ENCODE measurements at places on chromosomes 5 and 9.

DNA sequence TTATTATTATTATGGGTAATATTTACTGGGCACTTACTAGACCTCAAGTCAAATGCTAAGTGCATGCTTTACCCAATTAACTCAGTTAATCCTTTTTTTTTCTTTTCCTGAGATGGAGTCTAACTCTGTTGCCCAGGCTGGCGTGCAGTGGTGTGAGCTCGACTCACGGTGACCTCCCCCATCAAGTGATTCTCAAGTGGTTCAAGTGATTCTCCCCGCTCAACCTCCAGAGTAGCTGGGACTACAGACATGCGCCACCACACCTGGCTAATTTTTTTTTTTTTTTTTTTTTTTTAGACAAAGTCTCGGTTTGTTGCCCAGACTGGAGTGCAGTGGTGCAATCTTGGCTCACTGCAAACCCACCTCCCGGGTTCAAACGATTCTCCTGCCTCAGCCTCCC lies 69.1 kb downstream of the CXXC5 start:
- no peak for DNase-seq

DNA sequence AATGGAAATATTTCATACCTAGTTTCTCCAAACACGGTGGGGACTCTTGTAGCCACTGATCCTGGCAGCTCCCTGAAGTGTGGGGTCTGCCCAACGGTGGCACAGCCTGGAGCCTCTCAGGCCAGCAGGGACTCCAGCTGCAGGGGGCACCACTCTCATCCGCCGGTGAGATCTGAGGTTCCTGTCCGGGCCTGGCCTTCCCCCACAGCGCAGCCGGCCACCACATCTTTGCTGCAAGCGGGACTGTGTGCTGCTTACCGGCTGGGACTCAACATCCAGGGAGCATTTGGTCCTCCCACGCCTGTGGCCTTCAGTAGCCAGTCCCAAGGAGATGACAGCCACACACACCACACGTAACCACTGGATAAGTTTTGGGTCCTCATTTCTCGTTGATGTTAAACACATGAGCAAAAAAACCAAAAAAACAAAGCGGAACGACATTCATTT lies 7.7 kb upstream of the NKX2-5 start:
- DNase-seq: peak; percentile 44

DNA sequence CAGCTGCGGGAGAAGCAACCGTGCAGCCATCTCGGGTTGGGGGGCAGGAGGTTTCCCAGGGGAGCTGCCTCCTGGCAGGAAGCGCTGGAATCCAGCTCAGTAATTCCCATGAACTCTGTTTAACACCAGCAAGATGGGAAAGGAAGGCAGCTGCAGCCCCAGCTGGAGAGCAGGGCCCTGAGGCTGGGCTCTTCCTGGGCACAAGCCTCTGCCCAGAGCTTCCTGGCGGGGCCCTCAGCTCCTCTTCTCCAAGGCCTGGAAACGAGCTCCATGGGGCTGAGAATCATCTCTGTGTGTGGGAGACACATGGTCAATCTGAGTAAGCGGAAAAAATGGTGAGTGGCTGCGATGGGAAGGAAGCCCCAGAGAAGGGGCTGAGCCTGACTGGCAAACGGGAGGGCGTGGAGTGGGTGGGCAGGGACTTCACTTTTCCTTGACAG lies 6.3 kb downstream of the MRPL36 start:
- DNase-seq: no peak

GRCh38 chr5:119427060-119427459 lies 25.2 kb upstream of the HSD17B4 start:
- DNase-seq: no peak

GRCh38 chr5:78930721-78931120 lies 54.4 kb downstream of the ARSB start:
- DNase-seq: no peak

DNA sequence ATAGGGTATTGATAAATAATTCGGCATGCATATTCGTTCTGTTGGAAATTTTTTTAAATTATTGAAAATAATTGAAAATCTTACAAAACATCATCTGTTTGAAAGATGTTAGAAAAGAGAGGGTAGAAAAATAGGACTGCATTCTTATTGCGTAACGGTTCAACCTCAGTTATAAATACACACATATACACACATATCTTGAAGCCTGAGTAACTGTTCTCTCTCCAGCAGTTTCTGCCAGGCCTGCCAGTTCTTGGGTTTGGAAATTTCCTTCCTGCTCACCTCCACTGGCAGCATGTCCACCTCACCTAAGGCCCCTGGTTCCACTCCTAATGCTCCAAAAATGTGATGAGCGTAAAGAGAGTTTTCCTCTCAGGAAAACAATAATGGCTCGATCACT lies 9.1 kb downstream of the SPATA31E1 start:
- DNase-seq: no peak

DNA sequence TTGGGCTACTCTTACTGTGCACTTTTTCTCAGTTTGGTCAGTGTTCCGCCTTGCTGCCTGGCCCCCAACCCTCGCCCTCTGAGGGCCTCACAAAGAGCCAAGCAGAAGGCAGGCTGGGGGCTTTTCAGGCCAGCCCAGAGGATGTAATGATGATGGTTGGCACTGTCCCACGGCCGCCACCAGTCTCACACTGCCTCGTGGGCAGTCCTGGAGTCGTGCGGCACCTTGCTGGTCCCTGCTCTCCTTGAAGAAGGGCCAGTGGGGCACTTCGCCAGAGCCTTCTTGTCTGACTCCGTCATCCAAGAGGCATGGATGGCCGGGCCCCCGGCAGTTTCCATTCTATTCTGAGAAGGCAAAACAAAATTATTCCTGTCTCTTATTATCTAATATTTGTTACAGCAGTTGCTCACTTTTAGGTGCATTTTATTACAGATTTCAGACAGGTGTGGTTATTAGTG lies 21.0 kb downstream of the TENT4A start:
- no peak for DNase-seq

DNA sequence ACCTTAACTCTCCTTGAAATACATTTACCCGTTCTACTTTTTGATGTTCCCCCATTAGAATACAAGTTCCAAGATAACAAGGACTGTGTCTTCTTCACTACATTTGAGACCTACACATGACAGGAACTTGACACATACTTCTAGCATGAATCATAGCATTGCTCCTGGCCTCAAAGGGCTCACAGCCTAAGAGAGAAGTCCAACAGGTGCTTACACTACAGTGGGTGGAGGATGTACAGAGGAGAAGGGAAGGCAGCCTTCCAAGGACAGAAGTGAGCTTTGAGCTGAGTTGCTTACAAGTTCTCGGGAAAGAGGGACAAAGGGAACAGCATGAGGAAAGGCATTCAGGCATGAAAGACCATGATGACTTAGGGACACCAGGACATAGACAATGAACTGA lies 56.9 kb upstream of the MSX2 start:
- no peak for DNase-seq

DNA sequence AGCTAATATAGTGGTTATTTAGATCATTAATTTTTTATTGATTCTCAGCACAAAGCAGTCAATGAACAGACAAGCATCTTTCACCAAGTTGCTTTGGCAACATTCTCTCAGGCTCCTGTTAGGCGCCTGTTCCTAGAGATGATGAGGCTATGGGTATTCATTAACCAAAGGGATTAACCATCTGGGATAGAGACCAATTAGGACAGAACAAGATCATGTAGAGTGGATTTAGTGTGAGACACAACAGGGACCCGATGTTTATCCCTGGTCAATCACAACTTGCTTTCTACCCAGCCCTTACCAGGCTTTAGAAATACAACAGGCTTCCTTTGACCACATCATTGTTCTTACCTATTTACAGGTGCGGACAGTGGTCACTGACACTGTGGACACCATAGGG lies 82.2 kb downstream of the PJA2 start:
- DNase-seq: no peak

- DNase-seq: no peak
These were observed 30.3 kb upstream of the CTNNAL1 start for GRCh38 chr9:109043578-109043977.

- DNase-seq: no peak
These were observed 86.2 kb upstream of the HSPA9 start for GRCh38 chr5:138661291-138661960.

DNA sequence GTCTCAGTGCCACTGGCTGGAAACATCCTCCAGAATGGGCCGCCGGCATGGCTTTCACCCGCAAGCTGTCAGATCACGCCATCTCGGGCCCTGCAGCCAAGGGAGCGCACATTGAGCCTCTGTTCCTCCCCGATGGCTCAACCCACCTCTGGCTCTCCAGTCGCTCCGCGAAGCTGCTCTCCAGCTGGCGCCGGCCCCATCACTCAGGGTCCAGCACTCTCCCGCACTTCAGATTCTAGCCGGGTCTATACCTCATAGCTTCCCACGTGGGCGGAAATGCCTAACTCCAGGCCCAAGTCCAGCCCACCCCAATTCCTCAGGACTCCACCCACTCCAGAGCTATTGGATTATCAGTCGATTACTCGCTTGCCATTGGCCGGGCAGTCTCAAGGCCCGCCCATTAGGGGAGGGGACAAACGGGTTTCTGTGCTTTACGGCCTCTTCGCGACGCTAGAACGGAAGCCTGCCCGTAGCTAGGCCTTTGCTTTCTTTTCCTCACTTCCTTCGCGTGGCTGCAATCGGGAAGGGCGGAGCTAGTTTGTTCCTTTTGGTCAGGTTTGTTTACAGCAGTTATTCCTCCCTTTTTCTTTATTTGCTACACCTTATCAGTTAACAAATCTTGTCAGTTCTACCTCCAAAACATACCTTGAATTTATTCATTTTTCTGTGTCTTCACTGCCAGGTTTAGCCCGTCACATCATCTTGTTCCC lies at the start of gene NOL6:
Gene NOL6 (minus strand): TSS at position 282 of the 710 bp plus-strand sequence. CDS start 82 bp downstream, at position 200.
- peak; percentile 96 for DNase-seq

GRCh38 chr9:29928072-29928471 lies 2354.8 kb upstream of the C9orf72 start:
- DNase-seq: no peak

DNA sequence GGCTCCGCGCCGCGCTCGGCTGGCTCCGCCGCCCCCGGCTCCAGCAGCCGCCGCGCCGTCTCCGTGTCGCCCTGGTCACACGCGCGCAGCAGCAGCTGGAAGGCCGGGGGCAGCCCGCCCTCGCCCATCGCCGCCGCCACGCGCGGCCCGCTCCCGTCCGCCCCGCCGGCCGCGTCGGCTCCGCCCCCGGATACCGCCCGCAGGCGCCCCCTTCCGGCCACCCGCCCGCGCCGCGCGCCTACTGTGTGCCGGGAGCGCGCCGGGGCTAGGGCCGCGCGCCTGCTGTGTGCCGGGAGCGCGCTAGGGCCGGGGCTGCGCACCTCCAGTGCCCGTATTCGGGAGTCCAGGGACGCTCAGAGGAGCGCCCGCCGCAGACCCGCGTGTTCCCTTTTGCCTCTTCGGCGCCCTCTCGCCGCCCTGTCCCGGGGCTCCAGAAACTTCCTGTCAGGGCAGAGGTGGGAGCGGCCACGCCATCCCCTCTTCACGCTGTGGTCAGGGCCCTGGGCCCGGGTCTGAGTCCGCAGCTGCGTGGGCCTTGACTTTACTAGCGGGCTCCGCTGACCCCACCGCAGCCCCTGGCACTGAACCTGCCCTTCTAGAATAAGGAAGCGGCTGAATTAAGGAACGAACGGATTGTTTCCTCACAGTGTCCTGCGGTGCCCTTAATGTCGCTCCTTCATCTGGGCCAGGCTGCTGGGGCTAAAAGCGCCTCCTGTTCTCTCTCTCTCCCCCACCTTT lies at the start of gene ANKS6:
Gene ANKS6 (minus strand): TSS at position 192 of the 738 bp plus-strand sequence. CDS start 64 bp downstream, at position 128.
- DNase-seq: peak; percentile 95

DNA sequence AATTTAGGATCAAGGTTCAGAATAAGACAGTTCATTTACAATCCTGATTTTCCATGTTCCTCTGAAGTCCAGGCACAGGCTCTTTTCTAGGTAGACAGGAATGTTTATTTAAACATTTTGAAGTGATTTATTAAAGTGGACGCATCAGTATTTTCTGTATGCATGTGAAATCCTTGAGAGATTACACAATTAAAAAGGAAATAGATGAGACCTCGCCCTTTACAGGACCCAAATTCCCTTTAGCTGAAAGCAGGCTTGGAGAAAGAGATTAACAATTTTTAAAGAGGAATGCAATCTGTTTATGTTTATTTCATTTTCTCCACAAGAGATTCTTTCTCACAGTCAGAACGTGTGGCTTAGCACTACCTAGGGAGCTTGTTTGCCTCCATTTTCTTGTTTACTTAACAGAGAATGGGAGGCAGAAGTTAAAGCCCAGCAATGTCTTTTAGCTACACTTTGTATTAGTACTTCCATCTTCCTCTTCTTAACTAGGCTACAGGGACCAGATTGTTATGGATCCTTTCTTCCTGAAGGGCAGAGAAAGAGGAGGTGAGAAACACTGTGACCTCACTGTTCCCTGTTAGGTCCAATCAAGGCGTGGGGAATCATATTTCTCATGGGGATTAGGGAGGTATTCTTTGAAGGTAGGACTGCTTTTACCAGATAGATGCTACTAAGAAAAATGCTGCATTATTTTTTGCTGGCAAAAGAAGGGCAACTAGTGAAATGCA lies 416.0 kb downstream of the SH3GL2 start:
- no peak for DNase-seq

DNA sequence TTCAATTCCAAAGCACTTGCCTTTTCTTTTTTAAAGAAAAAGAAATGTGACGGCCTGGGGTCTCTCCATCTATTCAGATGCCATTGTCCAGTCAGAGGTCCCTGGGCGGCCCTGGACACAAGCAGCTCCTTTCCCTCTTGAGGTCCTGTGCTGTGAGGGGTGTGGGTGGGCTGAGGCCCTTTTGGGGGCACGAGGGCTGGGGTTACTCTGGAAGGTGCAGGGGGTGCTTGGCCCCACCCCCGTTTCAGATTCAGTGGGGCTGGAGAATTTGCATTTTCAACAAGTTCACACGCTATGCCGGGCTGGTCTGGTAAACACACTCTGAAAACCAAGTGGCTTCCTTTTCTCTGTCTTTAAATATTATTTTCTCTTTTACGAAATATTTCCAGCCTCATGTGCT lies 91.4 kb upstream of the PHYKPL start:
- peak; percentile 42 for DNase-seq

- no peak for DNase-seq
These were observed 178.7 kb downstream of the SNCAIP start for GRCh38 chr5:122490718-122491117.

- DNase-seq: no peak
These were observed 7.8 kb downstream of the AGPAT2 start for GRCh38 chr9:136679431-136679941.

- DNase-seq: no peak
These were observed 64.6 kb downstream of the FOXB2 start for GRCh38 chr9:77084094-77084493.

DNA sequence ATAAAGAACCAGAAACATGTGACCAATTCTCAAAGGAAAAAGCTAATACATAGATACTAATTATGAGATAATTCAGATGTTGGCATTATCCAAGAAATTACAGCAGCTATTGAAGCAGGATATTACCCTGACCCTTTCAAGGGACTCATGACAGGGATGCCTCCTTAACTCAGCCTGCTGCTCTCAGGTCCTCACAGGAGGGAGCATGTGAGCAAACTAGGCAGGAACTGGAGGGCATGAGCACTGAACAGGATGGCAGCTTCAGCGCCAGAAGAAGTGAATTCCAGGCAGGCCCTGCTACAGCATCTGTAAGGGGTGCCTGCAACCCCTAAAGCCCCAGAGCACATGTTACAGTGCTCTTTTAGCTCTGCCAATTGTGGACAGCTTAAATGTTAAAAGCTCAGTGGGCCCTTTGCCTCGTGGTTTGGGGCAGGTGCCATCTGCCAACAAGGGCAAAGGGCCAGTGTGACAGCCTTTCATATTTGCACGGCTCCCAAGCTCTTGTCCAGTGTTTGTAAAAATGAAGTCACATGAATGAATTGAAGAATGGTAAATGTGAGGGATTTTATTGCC lies 464.7 kb upstream of the COX7C start:
- DNase-seq: no peak
